Endothelial cell of umbilical vein (primary cell): ENCODE measurements at places on chromosomes 2 and 18. TPM values are rescaled to one million over a fixed set of nuclear protein-coding genes. Genes with fewer than 3 reads are reported as not detected.

DNAJC5G gene
- 0.16 and 0.77 TPM in 2 replicates for total RNA-seq

RASGRP3 gene
- total RNA-seq, result 39.6 and 42.1 TPM in 2 replicates

SERPINB2 gene
- total RNA-seq, result 0.24 and 0.39 TPM in 2 replicates

EFR3B gene
- 0.58 and 0.77 TPM in 2 replicates for total RNA-seq

VWA3B gene
- total RNA-seq, result not detected in 2 replicates

FAM228A gene
- total RNA-seq, result 1.00 TPM in 1 of 2 replicates, not detected in the other

HRH4 gene
- not detected in 2 replicates for total RNA-seq

MTA3 gene
- 49.9 and 53.3 TPM in 2 replicates for total RNA-seq

CAVIN2 gene
- 171 and 202 TPM in 2 replicates for total RNA-seq

HOXD3 gene
- 15.3 and 20.9 TPM in 2 replicates for total RNA-seq

HOXD10 gene
- not detected in 2 replicates for total RNA-seq

UGT1A3 gene
- not detected in 2 replicates for total RNA-seq

KCNIP3 gene
- 0.21 and 0.62 TPM in 2 replicates for total RNA-seq

ECEL1 gene
- not detected in 2 replicates for total RNA-seq

CCBE1 gene
- total RNA-seq, result not detected in 2 replicates

ZNF396 gene
- 0.44 and 0.72 TPM in 2 replicates for total RNA-seq

RBM44 gene
- total RNA-seq, result 0.44 and 0.53 TPM in 2 replicates

SMYD1 gene
- total RNA-seq, result not detected in 2 replicates

SULT1C4 gene
- 28.2 and 29.3 TPM in 2 replicates for total RNA-seq

GDF7 gene
- total RNA-seq, result 1.1 and 3.7 TPM in 2 replicates
